Smooth muscle cell of the brain vasculature (primary cell): ENCODE measurements at places on chromosomes 5 and 9.

DNA sequence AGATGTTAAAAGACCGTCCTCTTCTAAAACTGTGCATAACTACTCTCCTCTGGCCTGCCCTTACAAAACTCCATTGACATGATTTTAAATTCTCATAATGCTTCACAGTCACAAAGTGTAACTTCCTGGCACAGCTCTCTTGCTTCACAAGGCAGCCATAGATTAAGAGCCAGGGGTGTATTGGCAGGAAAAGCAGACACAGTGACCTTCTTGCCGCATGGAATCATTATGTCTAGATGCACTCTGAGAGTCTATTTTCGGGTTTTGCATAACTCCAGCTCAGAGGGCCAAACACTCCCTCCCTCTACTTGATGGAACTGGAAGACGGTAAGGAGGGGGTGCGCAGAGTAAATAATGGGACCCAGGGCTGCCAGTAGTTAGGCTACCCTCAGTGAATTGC lies 110.1 kb downstream of the MARCHF3 start:
- no peak for DNase-seq

- no peak for DNase-seq
Observed at GRCh38 chr5:157540707-157541446, 34.7 kb downstream of the ADAM19 start.

DNA sequence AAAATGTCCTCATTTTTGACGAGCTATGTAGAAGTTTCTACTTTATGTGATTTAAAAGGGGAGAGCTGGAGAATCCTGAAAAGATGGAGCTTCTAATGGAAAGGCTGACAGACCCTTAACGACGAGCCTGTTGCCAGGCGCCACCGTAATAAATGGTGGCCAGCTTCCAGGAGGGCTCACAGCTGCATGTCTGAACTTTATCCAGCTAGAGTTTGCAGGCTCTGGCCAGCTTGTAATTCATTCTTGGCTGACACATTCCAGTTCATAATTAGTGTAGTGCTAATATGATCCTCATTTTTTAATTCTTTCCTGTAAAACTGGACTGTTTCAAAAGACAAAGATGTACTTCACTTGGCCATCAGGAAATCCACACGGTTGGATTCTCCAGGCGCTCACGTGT lies 246.7 kb downstream of the GAS1 start:
- no peak for DNase-seq

GRCh38 chr9:3516667-3517330 lies 9.0 kb downstream of the RFX3 start:
- DNase-seq = no peak

- no peak for DNase-seq
Observed at GRCh38 chr5:37478121-37478894, 99.2 kb downstream of the WDR70 start.

DNA sequence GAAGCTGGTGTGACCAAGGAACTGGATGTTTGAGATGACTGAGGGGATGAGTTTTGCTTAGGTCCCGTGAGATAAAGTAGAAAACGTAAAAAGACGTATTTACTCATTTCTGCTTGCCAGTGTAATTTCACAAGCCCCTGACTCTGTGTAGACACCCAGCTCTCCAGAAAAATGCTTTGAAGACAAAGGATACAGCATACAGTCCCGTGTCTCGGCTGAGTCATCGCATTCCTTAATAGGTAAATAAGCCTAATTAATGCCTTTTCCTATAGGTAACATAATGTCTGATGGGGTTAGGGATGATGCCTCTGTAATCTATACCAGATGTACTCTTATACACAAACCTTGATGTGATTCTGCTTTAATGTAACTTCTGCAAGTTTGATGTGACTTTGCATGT lies 20.2 kb downstream of the S100Z start:
- DNase-seq = no peak

DNA sequence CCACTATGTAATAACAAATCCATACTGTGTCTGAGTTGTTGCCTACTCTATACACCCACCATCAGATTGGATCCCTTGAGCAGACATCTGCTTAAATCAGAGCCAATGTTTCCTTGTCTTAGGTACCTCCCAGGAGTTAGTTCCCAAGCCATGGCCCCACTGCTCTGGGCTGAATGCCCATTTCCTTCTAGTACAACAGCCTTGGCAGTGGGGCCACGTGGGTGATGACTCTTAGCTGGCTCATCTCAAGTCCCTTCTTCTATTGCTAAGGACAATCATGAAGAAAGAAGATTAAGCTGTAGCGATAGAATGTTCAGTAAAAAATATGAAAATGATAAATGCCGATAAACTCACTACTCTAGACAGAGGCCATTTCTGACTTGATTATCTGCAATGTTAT lies 16.6 kb downstream of the PTGR1 start:
- DNase-seq = no peak

DNA sequence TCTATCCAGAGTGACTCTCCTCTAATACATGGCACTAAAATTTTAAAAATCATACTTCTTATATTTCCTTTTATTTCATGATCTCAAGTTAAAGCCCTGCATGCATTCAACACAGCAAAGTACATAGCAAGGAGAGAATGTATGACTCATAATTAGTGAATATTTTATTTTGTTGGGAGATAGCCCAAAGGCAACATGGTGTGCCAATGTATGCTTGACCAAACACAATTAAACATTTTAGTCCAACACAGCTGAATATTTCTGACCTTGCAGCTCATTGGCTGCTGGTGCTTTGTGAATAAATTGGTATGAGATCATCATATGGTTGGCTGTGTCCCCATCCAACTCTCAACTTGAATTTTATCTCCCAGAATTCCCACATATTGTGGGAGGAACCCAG lies 103.5 kb downstream of the NPR3 start:
- no peak for DNase-seq

DNA sequence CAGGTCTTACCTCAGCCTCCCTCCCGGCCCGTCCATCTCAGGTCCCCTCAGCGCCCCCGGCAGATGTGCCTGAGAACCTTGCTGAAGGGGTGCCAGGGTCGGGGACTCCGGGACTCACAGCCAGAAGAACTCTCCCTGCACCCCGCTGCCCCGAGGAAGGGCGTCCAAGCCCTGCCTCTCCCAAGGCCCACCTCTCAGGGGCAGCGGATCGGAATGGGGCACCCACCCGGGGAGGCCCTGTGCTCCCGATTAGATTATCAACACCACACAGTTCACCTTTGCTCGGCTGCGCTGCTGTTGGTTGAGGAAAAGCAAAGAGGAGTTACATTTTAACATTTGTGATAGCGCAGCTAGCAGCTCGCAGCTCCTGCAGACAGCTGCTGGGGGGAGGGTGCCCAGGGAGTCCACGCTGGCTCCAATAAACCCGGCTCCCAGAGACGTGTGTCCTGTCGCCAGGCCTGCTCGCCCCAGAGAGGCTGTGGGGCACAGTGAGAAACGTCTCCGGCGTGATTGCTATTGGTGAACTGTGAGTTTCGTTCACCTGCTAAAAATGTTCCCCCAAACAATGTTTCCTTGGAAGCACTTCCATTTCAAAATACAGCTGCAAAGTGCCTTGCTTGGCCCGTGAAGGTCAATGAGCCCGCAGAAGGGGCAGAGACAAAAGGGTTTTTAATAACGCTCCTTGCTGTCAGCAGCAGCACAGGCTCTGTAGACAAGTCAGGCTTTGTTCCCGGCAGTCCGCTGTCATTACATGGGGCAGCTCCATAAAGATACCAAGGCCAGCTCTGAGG lies 18.6 kb upstream of the SLC6A19 start:
- DNase-seq = no peak

GRCh38 chr5:52822437-52822836 lies 34.7 kb downstream of the ITGA1 start:
- DNase-seq = no peak
